ENCODE measurements at places on chromosomes 7 and 10.

DNA sequence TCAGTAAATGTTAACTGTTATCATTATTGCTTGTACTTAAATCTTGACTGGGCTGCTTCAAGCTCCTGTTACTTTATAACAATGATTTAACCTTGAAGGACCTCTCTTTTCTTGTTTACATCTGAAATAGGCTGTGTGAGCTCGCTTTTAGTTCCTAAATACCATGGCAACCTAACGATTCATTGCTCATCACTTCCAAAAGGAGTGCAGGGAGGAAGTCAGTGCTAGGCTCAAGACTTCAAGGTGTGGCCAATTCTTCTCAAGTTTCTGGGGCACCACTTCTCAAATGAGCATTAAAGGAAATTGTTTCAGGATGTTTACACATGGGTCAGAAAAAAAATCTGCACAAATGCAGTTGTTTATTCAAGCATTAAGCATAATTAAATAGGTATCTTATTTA, 284.2 kb downstream of the MTERF1 start:
- DNase-seq, result no peak

- no peak for DNase-seq
Observed at GRCh38 chr7:36464271-36464670, 74.6 kb downstream of the ANLN start.

- DNase-seq, result peak; percentile 23
Observed at GRCh38 chr10:30028738-30029030, 30.7 kb downstream of the JCAD start.

GRCh38 chr10:34602478-34602877, 212.6 kb downstream of the PARD3 start:
- DNase-seq, result no peak

DNA sequence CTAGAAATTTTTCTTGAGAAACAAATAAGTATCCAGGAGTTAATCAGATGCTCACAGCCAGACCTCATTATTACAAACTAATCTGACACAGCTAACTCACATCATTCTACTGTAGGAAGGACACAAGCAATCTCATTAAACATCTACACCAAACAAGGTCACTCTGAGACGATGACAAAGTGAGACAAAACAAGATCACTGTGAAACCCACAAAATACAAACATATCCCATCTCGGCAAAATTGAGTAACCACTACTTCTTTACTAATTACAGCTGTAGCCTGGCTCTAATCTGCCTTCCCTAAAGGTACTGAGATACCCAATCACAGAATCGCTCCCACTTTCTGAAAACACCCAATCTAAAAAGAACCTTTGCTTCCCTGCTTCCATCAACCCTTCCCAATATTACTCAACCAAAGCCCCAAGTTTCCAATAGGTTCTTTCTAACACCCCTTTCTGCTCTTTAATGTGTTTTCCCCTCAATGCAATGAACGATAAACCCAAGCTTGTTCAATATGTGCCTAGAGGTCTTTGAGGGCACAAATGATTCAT, 26.9 kb downstream of the CCDC6 start:
- DNase-seq, result no peak

- DNase-seq, result no peak
Observed at GRCh38 chr10:114686013-114686412, 27.9 kb upstream of the ABLIM1 start.

DNA sequence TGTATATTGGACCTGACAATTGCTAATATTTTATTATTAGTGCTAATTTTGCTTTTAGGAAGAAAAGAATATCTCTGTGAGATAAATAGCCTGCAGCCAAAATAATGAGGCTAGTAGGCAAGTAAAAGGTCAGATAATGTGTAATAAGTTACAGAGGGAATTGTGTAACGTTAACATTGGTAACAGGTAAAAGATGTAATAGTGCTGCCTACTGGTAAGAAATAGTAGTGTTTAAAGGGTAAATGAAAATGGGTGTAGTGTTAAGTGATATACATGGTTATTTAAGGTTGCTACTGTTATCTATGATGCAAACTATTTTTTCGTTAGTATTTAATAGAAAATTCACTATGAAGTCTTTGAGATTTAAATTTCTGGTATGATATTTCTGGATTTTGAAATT, 9.2 kb upstream of the FOXP2 start:
- DNase-seq, result no peak

DNA sequence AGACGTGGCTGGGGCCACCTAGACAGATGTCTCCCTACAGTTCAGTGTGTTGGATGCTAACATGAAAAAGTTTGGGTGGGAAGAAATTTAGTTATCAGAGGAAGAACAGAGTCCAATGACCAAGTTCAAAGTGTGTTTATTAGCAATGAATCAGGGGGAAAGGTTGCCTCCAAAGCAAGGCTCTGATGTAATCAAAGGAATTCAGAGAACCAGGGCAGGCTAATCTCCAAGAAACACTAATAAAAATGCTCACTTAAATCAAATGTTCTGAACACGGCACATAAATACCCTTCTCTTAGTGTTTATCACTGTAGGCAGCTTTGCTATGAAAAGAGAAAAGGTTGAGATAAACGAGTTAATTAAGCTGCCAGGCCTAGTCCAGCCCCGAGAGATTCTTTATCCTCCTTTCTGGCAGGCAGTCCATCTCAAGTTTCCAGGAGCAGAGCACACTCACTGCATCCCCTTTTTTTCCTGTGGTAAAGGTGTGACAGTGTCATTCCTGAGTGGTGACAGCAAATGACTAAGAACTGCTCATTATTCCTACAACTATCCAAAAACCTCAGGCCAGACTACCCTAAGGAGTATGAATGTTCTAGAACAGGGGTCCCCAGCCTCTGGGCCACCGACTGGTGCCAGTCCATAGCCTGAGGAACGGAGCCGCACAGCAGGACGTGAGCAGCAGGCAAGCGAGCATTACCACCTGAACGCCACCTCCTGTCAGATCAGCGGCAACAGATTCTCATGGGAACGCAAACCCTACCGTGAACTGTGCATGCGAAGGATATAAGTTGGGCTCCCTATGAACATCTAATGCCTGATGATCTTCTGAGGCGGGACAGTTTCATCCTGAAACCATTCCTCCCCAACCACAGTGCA, 66.9 kb upstream of the FHIP2A start:
- no peak for DNase-seq
